Stimulated activated CD8-positive, alpha-beta memory T cell treated with anti-CD3 and anti-CD28 coated beads, Interleukin-4, amount 100 ng/mL, for 1 hour (primary cell): ENCODE measurements at places on chromosomes 1 and 21.

- no peak for DNase-seq
These were observed 94.5 kb downstream of the FNBP1L start for GRCh38 chr1:93542398-93542797.

DNA sequence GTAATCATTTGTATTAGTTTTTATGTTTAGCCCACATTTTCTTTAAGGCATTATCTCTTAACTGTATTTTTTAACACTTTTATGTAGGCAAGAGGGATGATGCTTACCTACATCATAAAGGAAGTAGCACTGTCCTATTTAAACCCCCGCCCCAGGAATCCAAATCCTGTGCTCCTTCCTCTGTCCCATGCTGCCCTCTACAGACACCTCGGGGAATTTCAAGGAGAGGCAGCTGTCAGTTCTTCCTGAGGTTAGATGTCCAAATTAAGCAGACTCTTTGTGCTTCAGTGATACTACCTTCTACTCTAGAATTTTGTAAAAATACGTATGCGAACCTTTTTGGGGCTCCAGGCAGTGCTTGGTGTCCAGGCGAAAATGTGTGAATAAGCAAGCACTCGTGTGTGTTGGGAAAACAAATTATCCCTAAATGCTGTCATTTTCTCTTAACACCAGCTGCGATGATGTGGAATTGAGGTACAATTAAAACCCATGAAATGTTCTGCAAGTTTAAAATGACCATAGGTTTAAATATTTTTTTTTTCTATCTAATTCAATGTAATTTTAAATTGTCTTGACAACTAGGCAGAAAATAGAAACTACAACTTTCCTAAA is 19.2 kb downstream of the CRCT1 start:
- DNase-seq, result no peak

- DNase-seq, result no peak
These were observed 24.3 kb downstream of the ST6GALNAC3 start for GRCh38 chr1:76098845-76099244.

DNA sequence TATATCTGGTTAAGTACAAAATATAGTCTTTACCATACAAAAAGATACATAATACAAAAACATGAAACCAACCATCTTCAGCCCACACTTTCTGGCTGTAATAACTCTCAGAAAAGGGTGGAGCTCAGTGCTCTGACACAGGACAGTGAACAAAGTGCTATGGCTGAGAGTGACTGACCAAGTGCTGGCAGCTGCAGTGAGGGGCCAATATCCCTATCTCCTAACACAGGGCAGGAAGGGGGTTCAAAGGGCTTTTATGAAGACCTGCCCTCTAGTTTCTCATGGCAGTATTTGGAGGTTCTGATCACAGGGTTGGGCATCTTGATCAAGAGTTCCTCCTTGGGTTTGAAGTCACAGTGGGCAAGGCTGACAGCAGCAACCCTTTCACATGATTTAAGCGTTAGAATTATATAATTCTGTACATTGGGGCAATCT is 3.9 kb downstream of the TXNIP start:
- no peak for DNase-seq

DNA sequence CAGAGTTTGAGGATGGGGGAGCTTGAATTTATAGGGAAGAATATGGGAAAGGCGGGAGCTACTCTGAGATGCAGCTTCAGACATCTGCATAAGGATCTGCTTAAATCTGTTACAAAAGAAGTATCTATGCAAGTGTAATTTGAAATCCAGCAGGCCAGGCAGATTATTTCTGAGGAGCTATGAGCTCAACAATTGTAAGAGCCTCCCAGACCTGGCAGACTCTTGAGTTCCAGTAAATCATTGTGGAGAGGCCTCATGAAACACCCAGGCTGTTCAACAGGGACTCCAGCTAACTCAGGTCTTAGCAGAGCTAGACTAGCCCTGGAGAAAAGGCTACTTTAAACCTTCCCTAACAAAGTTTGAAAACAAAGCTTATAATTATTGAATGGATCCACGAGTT is 647.5 kb upstream of the CHRM3 start:
- DNase-seq, result no peak

DNA sequence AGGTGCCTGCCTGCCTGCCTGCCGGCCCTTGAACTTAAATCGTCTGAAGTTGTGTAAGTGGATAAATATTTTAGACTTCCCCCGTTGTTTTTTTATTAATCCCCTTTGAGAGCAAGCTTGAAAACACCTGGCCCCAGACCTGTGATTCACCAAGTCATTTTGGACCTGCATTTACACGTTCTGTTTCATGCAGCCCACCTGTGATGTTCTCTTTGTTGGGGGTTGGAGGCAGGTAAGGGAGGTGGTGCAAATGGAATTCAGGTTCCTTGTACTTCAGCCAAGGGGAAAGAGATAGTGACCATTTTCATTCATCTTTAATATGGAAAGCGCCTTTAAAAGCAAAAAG is 1.2 kb downstream of the SLC37A1 start:
- DNase-seq, result no peak

DNA sequence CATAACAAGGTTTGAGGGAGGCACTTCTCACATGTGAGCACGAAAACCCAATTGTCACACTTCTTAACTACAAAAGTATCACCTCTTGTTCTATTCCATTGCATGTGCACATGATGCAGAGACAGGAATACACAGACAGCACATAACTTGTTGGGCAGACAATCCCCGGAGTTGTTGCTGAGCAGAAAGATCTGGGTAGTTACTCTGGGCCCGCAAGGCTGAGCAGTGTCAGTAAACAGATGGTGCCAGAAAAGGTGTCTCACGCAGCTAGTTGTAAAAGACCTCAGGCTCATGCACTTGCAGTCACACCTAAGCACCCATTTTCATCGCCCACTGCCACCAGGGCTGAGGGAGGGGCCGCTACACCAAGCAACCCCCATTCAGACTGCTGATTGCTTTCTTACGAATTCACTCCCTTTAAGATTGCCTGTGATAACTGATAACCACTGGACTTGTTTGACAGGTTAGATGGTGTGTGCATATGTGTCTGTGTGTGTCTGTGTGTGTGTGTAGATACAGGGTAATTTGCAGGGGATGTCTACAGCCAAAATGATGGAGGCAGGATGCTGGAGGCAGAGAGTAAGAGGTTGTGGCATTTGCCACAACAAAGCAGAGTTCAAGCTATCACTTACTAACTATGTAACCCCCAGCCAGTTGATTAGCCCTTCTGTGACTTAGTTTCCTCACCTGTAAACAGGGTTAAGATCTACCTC is 4.2 kb downstream of the LGR6 start:
- no peak for DNase-seq

- DNase-seq, result no peak
These were observed 812.8 kb upstream of the BRINP3 start for GRCh38 chr1:191290441-191290840.

DNA sequence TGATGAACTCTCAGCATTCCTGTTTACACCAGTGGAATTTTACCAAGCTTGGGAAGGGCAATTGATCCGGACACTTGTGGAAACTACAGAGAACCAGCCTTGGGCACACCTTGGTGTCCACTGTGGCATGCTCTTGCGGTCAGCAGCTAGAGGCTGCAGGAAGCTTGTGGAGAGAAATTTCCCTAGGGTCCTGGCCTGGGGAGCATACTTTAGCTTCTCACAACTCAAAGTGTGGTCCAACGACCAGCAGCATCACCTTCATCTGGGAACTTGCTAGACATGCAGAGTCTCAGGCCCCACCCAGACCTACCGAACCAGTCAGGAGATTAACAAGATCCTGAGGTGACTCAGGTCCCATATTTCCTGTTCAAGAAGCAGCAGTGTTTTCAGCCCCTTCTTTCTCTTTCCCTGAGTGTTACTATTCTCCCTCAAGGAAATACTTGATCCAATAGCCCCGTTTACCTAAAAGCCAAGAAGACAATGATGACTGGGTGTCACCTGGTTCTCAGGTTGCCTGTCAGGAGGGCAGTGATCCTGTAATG is 55.7 kb upstream of the KCNE2 start:
- DNase-seq, result no peak

GRCh38 chr21:41767606-41768436 is 969 bp upstream of the RIPK4 start:
- no peak for DNase-seq

GRCh38 chr1:176217461-176218099 is 10.5 kb upstream of the COP1 start:
- no peak for DNase-seq

- no peak for DNase-seq
These were observed 201.1 kb upstream of the C1orf87 start for GRCh38 chr1:60274422-60275290.

GRCh38 chr1:207172885-207173284 is 68.9 kb downstream of the C4BPA start:
- DNase-seq, result no peak

DNA sequence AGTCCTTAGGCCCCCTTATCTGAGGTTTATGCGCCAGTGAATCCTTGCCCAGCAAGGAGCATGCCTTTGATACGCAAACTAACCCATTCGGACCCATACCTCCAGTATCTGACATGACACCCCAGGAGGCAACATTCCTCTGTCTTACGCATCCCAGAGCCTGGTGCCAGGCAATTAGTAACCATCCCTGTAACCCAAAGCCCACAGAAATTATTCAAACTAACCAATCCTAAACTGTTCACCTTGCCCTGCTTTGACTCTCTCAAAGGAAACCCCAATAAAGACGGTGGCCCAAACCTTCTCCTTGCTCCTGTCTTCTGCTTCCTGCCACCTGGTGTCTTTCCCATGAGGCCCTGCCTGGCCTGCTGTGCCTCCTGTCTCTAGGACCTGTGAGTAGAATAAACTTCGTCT is 36.4 kb downstream of the ZNF496 start:
- DNase-seq, result no peak

- DNase-seq, result no peak
These were observed 67.1 kb downstream of the BCAR3 start for GRCh38 chr1:93614541-93614940.

- DNase-seq, result no peak
These were observed 767.3 kb upstream of the ADAMTS5 start for GRCh38 chr21:27734146-27734545.

DNA sequence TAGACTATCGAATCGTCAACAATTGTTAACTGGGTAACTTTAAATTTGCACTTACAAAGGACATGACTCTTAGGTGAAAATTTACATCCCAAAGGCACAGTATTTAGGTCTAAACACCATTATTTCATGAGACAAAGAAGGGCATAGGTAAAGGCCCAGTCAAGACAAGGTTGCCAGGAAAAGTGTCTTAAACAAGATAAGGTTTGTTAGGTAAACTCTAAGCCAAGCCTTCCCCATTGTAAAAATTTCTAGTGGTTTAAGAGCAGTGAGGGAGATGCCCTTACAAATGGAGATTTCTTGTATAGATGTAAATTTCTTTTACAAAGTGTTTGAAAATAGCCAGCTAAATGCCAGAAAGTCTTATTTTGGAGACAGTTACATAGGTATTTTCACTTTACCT is 36.9 kb upstream of the FNBP1L start:
- DNase-seq, result no peak

DNA sequence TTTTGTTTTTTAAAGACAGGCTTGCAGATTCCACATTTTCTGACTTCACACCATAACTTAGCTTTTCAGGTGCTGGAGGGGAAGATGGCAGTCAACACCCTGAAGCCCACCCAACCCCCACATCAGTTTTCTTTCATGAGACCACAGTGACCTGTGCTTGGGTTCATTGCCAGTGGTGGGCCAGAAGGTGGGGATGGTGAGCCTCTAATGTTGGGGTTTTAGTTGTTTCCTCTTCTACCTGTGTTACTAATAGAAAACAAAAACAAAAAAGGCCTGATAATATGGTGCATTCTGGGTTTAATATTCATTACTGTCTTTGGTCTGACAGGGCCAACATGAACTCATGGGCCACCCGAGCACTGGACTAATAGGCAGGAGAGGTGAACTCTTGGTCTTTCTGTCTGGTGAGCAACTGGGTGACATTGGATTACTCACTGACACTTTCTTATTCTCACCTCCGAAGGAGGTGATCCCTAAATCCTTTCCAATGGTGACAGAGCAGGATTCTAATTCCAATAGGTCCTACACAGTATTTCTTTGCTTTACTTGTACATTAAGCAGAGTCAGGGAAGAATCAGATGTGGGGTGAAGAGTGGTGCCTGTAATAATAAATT is 132.8 kb downstream of the CLIC6 start:
- no peak for DNase-seq

DNA sequence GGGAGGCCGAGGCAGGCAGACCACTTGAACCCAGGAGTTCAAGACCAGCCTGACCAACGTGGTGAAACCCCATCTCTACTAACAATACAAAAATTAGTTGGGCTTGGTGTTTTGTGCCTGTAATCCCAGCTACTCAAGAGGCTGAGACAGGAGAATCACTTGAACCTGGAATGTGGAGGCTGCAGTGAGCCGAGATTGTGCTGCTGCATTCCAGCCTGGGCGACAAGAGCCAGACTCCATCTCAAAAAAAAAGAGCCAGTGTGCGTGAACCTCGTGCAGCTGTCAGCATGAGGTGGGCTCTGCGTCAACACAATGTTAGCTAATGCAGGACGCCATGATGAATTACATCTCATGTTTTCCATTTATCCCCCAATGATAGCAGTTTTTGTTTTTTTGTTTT is 110.7 kb upstream of the SLC45A1 start:
- DNase-seq, result no peak

DNA sequence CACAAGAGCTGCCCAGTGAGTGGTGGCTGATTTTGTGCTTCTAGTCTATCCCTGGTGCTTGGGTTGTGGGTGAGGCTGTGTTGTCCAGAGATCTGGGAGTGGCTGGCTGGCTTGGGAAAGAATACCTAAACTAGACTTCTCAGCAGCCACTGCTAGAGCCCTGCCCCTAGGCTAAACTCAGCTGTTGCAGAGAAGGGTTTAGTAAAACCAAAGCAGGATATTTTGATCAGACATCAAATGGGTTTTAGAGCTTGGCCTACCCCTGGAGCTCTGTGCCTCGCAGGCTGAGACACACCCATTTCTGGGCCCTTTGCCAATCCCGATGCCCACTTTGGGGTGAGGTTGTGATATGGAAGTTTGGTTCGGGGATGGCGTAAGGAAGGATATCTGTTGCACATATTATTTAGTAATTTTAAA is 88.5 kb downstream of the UCK2 start:
- no peak for DNase-seq

- no peak for DNase-seq
These were observed 9.2 kb downstream of the PRKAA2 start for GRCh38 chr1:56654126-56654923.

DNA sequence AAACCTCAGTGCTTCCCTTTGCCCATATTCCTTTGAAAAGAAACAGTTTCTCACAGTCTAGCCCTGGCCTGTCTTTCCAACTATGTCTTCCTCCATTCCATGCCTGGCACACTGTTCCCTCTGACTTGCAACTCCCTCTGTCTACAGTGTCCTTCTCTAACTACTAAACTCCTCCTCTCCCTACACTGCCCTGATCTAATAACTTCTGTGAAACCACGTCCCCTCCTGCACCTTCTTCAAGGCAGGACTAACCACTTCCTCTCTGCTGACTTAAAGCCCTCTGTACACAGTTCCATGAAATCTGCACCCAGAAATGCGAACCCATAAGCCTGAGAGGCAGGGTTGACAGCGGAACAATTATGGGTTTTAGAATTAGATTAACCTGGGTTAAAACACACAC is 62.2 kb upstream of the ATP1B1 start:
- DNase-seq, result no peak

DNA sequence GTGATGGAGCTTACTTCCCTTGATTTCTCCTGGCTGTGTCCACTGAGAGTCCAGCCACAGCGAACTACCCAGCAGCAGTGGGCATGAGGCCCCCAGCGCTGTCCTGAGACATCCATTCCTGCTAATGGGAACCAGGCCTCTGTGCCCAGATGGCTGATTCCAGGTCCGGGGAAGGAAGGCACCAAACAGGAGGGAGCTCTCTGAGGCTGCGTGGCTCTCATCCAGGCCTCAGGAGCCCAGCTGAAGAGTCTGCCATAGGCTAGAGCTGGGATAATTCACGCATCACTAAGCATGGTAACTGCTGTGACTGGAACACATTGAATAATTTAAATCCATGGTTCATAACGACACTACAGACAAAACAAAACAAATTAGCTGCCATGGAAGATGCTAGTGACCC is 24.7 kb upstream of the LRRC47 start:
- DNase-seq, result no peak
